B cell (primary cell): ENCODE measurements at places on chromosomes 6 and 20.
A peak's percentile ranks its signal among the peaks of the same experiment; 100 is the strongest.

DNA sequence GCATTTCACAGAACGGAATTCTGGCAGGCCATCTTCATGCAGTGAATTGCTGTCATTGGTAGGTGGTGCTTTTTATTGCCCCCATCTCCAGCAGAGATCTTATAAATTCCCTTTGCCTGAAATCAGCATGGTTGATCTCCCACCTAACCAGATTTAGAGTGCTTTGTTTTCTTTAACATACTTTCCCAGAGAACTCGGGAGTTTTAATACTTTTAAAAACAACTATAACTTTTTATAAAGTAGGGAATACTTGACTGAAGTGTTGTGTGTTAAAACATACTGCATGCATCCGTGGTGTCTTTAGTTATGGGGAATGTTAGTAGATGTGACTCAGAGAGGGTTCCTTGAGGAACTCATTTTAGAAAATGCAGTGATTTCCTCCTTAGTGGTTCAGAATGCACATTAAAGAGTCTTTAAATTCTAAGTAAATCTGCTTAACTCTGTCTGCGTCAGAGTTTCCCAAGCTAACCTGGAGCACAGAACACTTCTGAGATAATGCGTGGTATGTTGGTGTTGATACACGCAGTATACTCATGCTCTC lies 54.9 kb downstream of the AKAP12 start:
- DNase-seq, result no peak

DNA sequence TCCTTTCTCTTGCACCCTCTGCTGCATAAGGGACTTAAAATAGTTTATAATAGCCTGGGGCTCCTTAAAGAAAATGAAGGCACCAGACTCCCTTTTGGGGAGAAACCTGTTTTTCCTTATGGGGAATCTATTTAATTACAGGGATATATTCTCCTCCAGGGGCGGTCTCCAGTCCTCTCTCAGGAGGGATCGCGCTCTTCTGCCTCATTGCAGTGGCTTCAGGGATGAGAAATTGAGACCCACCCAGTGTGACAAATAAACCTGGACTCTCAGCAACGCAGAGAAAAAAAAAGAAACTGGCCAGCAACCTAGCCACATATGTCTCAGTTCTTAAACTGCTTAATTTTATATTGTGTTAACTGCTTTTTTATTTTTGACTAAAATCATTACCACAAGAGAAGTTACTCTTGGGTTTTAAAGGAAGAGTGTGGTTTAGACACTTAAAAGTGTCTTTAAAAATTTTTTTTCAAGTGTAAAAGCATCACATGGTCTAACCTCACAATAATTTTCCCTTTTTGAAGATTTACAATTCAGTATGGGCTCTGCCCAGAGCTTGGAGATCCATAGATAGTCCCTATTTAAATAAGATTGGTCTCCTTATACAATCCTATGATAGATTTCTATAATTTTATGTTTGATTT lies 11.7 kb upstream of the GOPC start:
- DNase-seq, result no peak

DNA sequence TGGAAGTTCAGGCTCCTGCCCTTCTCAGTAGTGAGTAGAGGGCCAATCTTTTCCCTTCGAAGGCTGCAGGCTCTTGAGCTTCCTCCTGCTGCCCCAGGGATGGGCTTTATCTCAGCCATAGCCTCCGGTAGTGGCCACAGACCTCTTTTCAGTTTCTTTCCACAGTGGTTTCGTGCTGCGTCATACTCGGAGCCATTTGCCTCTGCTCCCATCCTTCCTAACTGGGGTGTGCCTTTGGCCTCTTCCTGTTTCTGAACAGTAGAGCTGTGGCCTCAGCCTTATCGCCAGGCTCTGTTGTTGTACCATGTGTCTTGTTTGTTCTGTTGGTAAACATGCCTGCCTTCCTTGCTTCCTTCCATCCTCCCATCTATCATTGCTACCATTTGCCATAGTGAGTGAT lies 54.1 kb downstream of the TULP4 start:
- DNase-seq, result no peak

DNA sequence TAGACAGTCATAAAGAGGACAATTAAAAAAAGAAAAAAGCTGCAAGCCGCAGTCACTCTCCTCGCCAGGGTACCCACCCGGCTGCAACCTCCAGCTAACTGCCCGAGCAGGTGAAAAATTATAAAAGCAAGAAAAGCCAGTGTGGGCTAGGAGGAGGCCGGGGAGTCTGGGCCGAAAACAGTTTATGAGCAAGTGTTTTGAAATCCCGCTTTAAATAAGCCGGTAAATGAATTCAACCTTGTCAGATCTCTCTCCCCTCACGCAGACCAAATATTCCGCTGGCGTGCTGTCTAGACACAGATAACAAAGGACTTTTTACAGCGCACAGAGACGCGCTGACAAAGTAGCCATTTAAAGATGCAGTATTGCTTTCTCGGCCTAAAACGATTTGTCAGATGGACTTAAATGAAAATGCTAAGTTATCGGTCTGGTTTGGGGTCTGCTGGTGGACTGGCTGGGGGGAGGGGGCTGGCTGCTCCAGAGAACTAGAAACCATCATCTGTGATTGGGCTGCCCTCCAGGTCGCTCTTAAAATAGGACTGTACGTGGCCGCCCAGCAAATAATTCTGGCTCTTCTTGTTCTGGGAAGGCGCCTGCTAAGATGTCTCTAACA lies 24.6 kb downstream of the PMEPA1 start:
- DNase-seq, result no peak

DNA sequence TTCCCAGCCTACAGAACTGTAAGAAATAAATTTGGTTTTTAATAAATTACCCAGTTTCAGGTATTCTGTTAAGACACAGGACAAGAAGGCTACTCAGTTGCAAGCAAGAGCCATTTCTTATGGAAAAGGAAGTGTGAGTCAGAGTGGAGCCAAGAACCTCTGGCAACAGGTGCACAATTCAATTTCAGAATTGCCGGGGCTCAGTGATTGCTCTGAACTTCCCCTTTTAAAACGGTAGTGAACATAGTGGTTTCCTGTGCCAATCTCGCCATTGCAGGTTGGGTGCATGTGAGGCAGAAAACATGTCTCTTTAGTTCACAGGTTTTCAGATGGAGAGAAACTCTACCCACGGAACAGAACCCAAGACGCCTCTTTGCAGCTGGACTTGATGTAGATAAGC lies 16.4 kb downstream of the PIGT start:
- DNase-seq, result peak; percentile 85

GRCh38 chr20:1567392-1568162 lies 10.1 kb upstream of the SIRPD start:
- DNase-seq, result no peak

GRCh38 chr6:53026526-53026925 lies 31.4 kb upstream of the GSTA4 start:
- DNase-seq, result no peak

DNA sequence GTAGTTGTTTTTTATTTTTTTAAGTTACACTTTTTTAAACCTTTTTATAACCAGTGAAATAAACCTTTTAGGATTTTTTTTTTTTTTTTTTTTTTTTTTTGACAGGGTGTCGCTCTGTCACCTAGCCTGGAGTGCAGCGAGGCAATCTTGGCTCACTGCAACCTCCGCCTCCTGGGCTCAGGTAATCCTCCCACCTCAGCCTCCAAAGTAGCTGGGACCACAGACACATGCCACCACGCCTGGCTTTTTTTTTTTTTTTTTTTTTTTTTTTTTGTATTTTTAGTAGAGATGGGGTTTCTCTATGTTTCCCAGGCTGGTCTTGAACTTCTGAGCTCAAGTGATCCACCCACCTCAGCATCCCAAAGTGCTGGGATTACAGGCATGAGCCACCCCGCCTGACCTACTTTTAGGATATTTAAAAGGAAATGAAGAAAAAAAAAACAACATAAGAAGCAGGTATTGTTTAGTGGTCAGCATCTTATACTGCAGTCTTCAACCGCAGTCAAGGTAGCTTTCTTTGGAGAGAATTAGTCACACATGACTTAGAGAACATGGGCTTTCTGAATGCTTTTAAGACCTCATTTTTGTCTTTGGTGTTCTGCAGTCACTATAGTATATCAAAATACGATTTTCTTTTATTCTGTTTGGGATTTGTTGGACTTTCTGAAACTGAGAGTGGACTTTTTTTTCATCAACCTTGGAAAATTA lies 1.6 kb downstream of the POLR1H start:
- no peak for DNase-seq

GRCh38 chr20:62632575-62633090 lies 9.7 kb upstream of the SLCO4A1 start:
- no peak for DNase-seq

DNA sequence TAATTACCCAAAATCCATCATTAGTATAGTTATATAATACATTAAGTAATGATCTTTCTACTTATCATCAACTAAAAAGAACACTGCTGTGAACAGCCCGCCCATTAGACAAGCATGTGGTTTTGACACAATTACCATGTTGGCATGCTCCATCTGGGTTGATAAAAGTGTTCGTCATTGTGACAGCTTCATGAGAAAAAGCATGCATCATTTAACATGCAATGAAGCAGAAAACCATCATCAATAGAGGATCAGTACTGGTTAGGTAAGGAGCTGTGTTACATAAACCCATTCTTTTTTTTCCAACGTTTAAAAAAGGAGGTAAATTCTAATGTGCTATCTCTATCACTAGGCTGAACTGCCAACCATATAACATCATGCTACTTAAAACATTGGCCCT lies 101.9 kb downstream of the EPB41L2 start:
- peak; percentile 21 for DNase-seq

DNA sequence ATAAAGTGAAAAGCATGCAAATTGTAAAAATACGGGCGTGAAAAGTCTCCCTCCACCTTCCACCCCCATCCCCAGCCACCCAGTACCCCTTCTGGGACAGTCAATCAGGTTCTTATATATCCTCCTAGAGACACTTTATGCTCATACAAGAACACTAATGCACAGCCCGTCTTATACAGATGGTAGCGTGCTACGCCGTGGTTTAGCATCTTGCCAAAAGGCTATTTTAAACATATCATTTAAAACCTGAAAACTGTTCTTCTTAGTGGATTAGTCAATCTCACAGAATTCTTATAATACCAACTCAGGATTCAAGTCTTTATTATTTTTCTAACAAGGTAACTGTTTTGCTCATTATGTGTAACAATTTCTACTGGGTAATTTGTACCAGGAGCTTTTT lies 57.2 kb upstream of the MRPS10 start:
- DNase-seq, result no peak

DNA sequence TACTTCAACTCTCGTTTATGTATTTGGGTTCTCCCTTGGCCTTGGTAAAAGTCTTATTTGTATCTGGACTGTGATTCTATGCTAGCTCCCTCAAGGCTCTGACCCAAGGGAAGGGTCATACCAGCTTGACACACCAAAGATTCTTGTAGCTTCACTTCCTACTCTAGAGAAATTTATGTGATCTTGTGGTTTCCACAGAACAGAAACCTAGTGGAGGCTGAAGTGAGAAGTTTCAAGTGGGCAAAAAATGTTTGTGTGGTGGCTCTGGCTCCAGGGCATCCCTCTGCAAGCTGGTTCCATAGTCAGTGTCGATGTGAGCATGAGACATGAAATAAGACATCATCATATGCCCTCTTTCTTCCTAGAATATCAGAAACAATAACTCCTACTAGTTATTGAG lies 48.1 kb upstream of the TNFRSF21 start:
- no peak for DNase-seq

GRCh38 chr20:46264391-46265266 lies 43.7 kb downstream of the CDH22 start:
- DNase-seq, result no peak

GRCh38 chr20:42461965-42462593 lies 727.6 kb downstream of the PTPRT start:
- no peak for DNase-seq

- no peak for DNase-seq
These were observed 84.6 kb downstream of the DCDC2 start for GRCh38 chr6:24273096-24273870.

GRCh38 chr20:59737816-59738215 lies 133.5 kb downstream of the PHACTR3 start:
- no peak for DNase-seq

GRCh38 chr6:85669735-85670194 lies 27.1 kb upstream of the SYNCRIP start:
- DNase-seq, result peak; percentile 32

DNA sequence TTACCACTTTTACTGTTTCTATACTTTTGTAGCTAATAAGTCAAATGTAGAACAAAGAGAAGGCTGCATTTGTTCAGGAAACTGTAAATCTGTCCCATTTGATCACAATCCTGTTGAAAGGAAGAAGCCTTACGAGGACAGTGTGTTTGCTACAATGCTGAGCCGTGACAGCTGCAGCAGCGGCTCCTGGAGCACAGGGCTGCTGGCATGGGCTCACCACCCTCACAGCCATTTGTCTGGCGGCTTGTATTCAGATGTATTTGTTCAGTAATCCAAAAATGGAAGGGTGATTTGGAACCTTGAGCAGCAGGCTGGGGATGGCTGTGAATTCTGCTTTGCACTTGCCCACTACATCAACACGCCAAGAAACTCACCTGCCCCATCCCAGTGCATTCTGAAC lies 5.7 kb downstream of the TUBB2A start:
- no peak for DNase-seq

DNA sequence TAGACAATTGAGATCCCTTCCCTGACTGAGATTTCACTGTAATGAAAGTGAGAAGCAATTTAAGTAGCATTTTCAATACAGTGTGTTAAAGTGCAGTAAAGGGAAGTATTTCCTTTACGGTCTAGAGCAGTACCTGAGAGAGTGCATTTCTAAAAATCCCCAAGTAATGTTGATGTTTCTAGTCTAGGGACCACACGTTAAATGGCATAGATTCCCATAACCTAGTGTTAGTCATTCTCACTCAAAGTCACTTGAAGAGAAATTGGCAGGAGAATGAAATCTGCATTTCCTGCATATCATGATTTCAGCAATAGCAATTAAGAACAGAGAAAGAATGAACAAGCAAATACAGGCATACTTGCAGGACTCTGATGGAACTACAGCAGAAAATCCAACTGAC lies 67.9 kb downstream of the CGA start:
- no peak for DNase-seq

DNA sequence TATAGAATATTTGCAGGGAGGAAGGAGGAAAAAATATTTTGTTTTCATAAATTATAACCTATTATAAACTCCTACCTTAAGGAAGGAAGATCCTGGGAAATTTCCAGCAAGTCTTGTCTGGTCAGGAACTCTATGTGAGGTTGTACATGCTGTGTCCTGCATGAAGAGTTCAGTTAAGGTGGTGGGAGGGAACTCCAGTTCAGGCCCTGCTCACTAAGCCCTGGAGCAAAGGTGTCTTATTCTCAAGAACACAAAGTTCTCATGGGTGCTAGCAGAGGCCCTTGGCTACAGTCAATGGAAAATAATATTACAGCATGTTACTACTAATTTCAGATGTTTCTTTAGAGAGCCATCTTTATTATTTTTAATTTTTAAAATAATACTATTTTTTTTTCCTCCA lies 3.8 kb upstream of the OGFRL1 start:
- no peak for DNase-seq

DNA sequence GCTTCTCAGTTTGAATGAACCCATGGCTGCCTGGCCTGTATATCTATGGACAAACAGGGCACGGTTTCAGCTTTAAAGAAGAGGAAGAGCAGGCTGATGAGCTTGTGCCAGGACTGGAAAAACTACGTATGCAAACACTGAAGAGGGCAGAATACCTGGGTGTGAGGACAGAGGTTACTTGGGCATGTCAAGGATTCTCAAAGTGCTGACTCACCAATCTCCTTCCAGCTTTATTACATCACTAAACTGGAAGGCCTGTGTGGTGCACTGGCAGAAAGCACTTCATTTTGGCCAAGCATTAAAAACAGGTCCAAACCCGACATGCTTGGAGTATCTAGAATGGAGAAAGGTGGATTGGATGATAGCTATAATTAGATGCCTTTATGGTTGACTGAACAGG lies 95.2 kb downstream of the GMPR start:
- DNase-seq, result no peak
